ENCODE measurements at places on chromosomes 7 and 10. TPM values are rescaled to one million over a fixed set of nuclear protein-coding genes. Genes with fewer than 3 reads are reported as not detected.

The SFXN4 gene
- 9.1 TPM for total RNA-seq

The TRDMT1 gene
- 4.5 TPM for total RNA-seq

The TYW1B gene
- 3.7 TPM for total RNA-seq

The SOSTDC1 gene
- total RNA-seq: 32.1 TPM

The ZNF727 gene
- 1.9 TPM for total RNA-seq

The ANKRD61 gene
- total RNA-seq: not detected

The TRIP6 gene
- total RNA-seq: 81.3 TPM

The INTS15 gene
- total RNA-seq: 28.5 TPM

The DDC gene
- 1.2 TPM for total RNA-seq

The PNLIP gene
- total RNA-seq: not detected

The PRKCQ gene
- total RNA-seq: 0.17 TPM

The PALD1 gene
- total RNA-seq: 6.0 TPM

The CYP2C8 gene
- not detected for total RNA-seq
